Left colon (tissue), 2 donors: ENCODE measurements at places on chromosomes 6 and 20. TPM values are rescaled to one million over a fixed set of nuclear protein-coding genes. Genes with fewer than 3 reads are reported as not detected.

DNA sequence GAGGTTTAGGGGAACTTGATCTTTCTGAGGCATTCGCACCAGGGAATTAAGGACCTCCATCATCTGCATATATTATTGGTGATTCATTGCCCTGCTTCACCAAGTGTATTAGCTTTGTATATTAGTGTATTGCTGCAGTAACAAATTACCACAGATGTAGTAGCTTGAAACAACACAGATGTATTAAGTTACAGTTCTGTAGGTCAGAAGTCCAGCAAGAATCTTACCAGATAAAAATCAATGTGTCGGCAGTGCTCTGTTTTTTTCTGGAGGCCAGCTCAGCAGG lies 65.8 kb downstream of the HMGN3 start:
- no peak for DNase-seq

- no peak for DNase-seq
Measured at GRCh38 chr20:14544688-14545087, 207.3 kb upstream of the FLRT3 start.

- peak; percentile 70 for DNase-seq
Measured at GRCh38 chr6:35181933-35182612, 31.7 kb upstream of the SCUBE3 start.

DNA sequence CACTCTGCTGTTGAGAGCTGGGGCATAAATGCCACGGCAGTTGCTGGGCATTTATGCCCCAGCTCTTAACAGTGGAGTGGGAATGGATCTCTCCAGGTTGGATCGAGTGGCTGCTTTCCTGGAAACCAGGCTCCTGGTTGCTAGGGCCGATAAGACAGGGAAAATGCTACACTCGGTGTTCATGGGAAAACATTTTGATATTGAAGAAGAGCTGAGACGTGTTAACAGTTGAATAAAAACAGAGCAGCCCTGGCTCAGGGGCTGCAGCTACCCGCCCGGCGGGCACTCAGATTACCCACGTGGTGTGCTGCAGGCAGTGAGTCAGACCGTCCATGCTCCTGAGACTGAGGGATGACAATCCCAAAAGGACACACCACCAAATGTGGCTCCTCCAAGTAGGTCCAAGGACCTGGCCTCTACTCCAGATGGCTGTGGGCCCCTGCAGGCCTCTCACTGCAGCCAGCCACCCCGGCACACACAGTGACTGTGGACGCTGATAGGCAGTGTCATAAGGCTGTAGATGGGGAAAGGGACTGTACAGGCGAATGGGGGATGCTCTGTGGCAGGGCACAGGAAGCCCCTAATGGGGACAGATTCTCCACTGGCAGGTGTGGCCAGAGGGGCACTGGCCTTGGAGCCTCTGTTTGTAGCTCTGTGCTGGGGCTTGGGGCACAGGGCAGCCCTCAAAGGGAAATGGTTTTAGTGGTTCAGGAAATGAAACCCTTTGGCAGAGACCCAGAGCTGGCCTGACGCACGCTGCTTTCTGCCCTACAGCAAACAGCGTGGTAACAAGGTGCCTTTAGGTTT lies 237.8 kb downstream of the LY86 start:
- DNase-seq: peak; percentile 71

- no peak for DNase-seq
Measured at GRCh38 chr20:35883336-35883777, 70.9 kb downstream of the SCAND1 start.

DNA sequence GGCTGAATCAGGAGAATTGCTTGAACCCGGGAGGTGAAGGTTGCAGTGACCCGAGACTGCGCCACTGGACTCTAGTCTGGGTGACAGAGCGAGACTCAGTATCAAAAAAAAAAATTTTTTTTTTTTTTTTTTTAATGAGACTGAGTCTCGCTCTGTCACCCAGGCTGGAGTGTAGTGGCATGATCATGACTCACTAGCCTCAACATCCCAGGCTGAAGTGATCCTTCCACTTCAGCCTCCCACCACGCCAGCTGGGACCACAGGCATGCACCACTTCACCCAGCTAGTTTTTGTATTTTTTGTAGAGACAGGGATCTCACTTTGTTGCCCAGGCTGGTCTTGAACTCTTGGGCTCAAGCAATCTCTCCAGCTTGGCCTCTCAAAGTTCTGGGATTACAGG lies 53.3 kb downstream of the MYO6 start:
- DNase-seq: no peak

- no peak for DNase-seq
Measured at GRCh38 chr6:40419946-40420728, 167.0 kb downstream of the LRFN2 start.

GRCh38 chr6:11210386-11211138 lies 21.9 kb downstream of the NEDD9 start:
- no peak for DNase-seq

- no peak for DNase-seq
Measured at GRCh38 chr20:42982218-42982617, 207.5 kb downstream of the PTPRT start.

GRCh38 chr6:52271852-52272460 lies 12.6 kb downstream of the MCM3 start:
- no peak for DNase-seq

GRCh38 chr20:63086421-63087235 lies 79.9 kb upstream of the BHLHE23 start:
- DNase-seq: peak; percentile 22

DNA sequence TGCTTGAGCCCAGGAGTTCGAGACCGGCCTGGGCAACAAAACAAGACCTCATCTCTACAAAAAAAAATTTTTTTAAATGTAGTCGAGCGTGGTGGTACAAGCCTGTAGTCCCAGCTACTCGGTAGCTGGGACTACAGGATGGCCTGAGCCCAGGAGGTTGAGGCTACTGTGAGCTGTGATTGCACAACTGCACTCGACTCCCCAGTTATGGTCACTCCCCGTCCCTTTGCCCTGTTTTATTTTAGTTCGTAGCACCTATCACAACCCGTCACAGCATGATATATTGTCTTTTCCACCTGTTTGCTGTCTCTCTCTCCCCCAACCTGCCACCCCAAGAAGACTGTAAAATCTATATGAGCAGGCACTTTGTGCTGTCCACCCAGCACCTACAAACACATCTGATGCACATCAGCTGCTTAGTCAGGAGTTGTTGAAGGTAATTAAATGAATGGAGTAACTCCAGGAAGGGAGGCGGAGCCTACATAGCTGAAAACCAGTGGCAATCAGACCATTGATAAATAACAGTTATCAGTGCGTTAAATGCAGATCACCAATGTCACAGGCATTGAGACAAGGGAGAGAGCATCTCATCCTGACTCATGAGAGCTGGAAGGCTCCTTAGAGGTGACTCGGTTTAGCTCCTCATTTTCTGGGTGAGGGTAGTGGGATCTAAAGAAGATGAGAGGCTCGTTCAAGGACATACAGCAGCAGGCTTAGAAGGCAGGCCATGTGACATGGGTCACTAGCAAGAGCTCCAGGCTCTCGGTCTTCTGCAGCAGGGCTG lies 14.4 kb upstream of the XRN2 start:
- DNase-seq: no peak

DNA sequence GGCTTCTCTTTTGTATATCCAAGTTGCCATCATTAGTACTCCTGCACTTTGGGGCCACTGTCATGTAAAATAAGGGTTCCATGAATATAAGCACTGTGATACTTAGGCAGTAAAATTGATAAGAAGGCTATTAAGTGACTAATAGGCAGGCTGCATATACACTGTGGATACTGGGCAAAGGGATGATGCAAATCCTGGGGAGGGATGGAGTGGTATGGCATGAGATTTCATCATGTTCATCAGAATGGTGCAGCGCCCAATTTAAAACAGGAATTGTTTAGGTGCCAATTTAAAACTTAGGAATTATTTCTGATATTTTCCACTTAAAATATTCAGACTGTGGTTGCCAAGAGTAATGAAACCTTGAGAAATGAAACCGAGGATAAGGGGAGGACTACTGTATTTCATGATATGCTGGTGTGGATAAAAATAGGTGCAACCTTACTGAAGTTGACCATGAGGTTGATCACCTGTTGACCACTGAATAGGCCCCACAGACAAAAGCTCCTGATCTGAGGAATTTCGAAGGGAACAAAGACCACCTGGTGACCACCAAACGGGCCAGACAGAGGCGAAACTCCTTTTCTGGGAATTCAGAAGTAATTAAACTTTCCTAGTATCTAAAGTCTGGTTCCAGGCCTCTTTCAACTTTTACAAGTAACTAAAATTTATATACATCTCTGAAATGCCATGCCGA lies 4.9 kb upstream of the TRIM39 start:
- no peak for DNase-seq

GRCh38 chr6:20056350-20056992 lies 155.8 kb downstream of the MBOAT1 start:
- DNase-seq: no peak

DNA sequence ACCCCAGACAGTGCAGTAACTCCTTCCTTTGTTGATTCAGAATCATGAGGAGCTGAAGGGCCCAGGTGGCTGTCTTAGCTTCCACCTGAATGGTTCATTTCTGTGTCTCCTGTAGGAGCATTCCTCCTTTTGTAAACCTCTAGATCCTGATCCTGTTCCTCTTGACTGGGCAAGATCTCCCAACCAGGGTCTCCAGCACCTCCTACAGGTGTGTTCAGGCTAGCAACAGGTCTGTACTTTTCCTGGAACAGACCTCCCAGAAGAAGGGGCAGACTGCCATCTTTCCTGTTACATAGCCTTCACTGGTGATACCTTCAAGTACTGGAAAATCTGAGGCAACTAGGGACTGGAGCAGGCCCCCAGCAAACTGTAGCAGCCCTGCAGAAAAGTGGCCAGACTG lies 35.2 kb downstream of the HLA-B start:
- DNase-seq: no peak

- DNase-seq: peak; percentile 40
Measured at GRCh38 chr20:32357375-32357868, 709 bp upstream of the ASXL1 start.

- no peak for DNase-seq
Measured at GRCh38 chr6:109477184-109477583, 5.8 kb downstream of the ZBTB24 start.

- no peak for DNase-seq
Measured at GRCh38 chr6:82017288-82017687, 230.3 kb downstream of the IBTK start.

DNA sequence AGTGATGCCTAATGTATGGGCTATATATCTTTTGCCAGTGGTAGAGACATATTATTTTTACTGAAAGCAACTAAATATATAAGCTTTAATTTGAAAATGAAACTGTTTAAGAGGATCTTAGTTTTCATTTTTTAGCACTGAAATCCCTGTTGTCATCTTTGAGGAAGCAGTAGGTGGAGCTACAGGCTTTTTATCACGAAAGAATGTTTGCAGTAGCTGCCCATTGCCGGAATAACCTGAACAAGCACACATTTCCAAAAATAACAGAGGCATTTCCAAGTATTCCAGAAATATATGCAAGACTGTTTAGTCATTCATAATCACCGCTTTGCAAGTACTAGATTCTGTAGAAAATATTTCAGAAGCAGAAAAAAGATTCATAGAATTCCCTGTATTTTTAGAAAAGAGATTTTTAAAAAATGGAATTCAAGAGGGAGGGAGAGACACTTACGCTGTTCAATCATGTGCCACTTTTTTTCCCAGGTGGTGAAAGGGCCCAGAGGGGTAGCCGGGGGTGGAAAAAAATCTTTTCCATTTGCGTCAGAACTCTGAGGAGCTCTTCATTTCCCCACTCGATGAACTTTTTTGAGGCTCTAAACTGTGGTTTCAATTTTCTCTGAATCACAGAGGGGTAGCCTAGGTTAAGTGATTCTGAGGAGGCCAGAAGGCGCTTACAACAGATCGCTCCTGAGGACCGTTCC lies 142.5 kb upstream of the FERMT1 start:
- DNase-seq: no peak

DNA sequence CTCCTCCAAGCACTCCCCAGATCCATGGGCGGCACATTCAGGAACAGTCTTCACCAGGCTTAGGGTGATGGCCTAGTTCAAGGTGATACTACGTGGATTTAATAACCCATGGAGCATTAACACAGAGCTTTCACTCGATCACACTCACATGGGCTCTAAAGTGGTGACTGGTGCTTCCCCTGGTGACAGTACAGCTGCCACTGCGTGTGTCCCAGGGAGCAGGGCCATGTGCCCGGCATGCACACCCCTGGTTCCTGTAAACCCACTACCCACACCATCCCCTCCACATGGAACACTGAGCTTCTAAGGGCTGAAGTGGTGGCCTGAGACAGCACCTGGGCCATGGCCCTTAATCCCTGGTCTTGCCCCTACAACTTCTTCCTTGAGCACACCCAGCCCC lies 27.8 kb upstream of the APMAP start:
- no peak for DNase-seq

- DNase-seq: no peak
Measured at GRCh38 chr6:112620812-112621569, 273.9 kb downstream of the RFPL4B start.

DNA sequence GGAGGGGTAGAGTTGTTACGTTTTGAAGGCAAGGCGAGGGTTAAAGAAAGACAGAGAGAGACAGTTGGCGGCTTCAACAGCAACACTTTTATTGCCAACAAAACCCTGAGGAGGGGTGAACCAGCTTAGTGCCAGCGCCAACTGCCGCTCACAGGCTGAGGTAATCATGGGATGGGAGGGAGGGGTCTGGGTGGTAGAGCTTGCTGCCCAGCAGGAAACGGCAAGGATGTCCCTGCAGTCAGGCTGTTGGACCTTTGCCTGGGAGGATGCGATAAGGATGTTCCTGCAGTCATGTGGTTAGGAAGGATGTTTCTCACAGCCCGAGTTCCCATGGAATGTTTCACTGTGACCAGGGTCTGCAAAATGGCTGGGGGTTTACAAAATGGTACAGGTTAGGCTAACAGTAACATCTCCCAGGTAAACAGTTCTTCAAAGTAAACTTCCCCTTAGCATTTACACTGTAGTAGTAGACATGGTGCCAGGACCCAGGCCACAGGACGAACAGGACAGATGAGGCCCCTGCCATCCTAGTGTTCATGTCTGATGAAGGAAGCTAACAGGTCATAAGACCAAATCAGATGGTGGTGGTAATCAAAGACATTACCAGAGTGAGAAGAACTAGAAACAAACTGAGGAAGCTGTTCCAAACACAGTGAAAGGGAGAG lies 647.3 kb upstream of the DEFB115 start:
- DNase-seq: no peak

- no peak for DNase-seq
Measured at GRCh38 chr20:6142348-6142993, 19.6 kb upstream of the FERMT1 start.

KATNA1 gene
- total RNA-seq: 11.3 TPM

UBE2C gene
- 6.8 TPM for total RNA-seq

INSM1 gene
- 4.5 TPM for total RNA-seq

BTNL2 gene
- total RNA-seq: not detected

RNF144B gene
- total RNA-seq: 4.9 TPM

ZSCAN12 gene
- 4.9 TPM for total RNA-seq

CLIC5 gene
- 205 TPM for total RNA-seq

TTLL9 gene
- not detected for total RNA-seq

PLCB1 gene
- 10.9 TPM for total RNA-seq

KCNQ5 gene
- not detected for total RNA-seq

CLDN20 gene
- not detected for total RNA-seq

HLA-DQA2 gene
- total RNA-seq: not detected

RNASET2 gene
- total RNA-seq: 130 TPM

BACH2 gene
- 1.3 TPM for total RNA-seq

BCAS1 gene
- total RNA-seq: 152 TPM

NKX2-4 gene
- total RNA-seq: not detected

TGIF2 gene
- total RNA-seq: 4.8 TPM
